Activated CD4-positive, CD25-positive, alpha-beta regulatory T cell treated with anti-CD3 and anti-CD28 coated beads, Interleukin-2, amount 50 U/mL, for 72 hours (primary cell): ENCODE measurements at places on chromosomes 12 and 14.

DNA sequence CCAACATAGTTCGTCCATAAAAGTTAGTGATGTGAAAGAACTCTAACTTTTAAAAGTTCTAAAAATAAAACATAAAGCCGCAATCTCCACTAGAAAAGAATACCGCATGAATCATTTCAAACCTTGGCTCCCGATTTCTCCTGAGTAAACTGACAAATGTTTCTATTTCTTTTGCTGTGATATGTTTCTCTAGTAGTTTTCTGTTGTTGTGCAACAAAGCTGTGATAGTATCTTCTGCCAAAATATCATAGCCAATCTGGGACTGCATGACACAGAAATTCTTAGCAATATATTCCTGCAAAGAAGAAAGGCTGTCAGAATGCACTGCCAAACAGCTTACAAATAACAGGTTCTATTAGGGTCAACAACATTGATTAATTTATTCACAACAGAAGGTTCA is 174.0 kb downstream of the ITPR2 start:
- no peak for DNase-seq

GRCh38 chr12:49507139-49507538 is 31.7 kb upstream of the KCNH3 start:
- DNase-seq = no peak

GRCh38 chr14:29757711-29758233 is 169.9 kb downstream of the PRKD1 start:
- no peak for DNase-seq

- DNase-seq = no peak
Measured at GRCh38 chr14:69054030-69054429, 74.9 kb upstream of the ACTN1 start.

GRCh38 chr12:212715-213526 is 1.0 kb downstream of the SLC6A12 start:
- DNase-seq = no peak

- DNase-seq = no peak
Measured at GRCh38 chr14:55850825-55851241, 267.4 kb upstream of the PELI2 start.

GRCh38 chr12:70165450-70165849 is 77.8 kb upstream of the CNOT2 start:
- no peak for DNase-seq

- no peak for DNase-seq
Measured at GRCh38 chr12:120500581-120500980, 4.7 kb downstream of the DYNLL1 start.

DNA sequence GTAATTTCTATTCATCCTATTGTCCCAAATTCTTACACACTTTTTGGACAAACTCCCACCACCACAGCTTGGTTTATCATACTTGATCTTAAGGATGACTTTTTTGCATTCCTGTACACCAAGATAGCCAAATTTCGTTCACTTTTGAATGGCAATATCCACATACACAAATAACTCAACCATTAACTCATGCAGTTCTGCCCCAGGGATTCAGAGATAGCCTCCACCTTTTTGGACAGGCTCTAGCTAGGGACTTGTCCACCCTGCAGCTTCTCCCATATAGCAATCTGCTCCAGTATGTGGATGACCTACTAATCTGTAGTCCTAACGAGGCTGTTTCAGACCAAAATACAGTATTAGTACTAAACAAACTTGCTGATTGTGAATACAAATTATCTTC is 32.7 kb upstream of the OXA1L start:
- DNase-seq = no peak

DNA sequence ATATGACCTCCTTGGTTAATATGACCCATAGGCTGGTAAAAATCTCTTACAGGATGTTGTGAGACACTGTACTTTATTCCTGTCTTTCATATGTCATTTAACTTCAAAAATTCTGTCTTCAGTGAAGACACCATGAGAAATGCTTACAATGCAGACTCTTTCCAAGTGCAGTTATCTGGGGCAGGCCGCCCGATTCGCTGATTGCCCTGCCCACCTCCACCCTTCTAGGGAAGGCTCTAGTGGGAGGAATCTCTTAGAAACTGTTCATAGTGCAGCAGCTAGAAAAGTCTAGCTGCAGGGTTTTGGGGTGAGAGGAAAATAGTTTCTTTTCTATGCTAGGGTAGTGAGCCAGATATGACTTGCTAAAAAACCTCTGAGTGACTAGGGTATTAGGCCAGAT is 15.0 kb upstream of the CIPC start:
- DNase-seq = no peak
